ENCODE measurements at places on chromosomes 5 and 9. TPM values are rescaled to one million over a fixed set of nuclear protein-coding genes. Genes with fewer than 3 reads are reported as not detected.

- no peak for DNase-seq
Measured at GRCh38 chr5:162096448-162096847, 28.9 kb downstream of the GABRG2 start.

DNA sequence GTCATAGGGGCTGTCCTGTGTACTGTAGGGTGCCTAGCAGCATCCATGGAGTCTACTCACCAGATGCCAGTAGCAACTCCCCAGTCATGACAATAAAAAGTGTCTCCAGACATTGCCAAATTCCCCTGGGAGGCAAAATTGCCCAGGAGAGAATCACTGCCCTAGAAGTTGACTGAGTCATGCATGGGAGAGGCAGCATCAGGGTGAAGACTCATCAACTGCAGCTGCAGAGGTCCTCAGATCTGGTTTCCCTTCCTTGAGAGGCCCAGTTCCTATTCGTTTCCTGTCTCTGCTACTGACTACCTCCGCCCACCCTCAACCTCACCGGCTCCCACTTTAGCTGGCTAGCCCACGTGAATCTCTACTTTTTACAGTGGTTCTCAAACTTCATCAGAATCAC, 88.6 kb upstream of the AGXT2 start:
- DNase-seq, result no peak

GRCh38 chr9:98378794-98379193, 123.3 kb upstream of the TBC1D2 start:
- no peak for DNase-seq

GRCh38 chr9:93468763-93469456, 15.5 kb upstream of the FAM120AOS start:
- DNase-seq, result no peak

DNA sequence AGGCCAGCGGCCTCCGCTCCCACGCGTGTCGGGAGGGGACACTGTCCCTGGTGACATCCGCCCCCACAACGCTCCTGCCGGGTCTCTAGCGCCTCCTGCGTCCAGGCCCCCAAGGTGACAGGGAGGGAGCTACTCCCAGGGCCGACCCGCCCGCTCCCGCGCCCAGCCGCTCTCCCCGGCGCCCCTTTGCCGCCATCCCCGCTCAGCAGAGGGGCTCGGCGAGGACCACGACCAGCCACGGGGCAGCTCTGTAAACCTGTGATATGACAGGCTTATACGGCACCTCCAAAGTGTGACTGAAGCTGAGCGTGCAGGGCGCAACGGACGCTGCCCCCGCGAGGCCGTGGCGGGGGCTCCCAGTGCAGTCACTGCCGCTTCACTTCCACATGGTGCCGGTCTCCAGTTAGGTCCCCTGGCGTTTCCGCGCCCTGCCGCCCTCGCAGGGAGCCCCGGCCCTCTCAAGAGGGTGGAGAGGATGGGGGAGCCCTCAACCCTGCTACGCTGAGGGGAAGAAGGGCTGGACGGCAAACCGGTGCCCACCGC, 978 bp upstream of the ADCY2 start:
- no peak for DNase-seq

- DNase-seq, result no peak
Measured at GRCh38 chr9:84834426-84834825, 164.9 kb downstream of the NTRK2 start.

- DNase-seq, result no peak
Measured at GRCh38 chr5:95986937-95987520, 25.4 kb upstream of the ELL2 start.

Gene TMEM267
- total RNA-seq, result 3.5 TPM

Gene RNF208
- 2.4 TPM for total RNA-seq
